H9 (cell line): ENCODE measurements at places on chromosomes 5 and 9.

DNA sequence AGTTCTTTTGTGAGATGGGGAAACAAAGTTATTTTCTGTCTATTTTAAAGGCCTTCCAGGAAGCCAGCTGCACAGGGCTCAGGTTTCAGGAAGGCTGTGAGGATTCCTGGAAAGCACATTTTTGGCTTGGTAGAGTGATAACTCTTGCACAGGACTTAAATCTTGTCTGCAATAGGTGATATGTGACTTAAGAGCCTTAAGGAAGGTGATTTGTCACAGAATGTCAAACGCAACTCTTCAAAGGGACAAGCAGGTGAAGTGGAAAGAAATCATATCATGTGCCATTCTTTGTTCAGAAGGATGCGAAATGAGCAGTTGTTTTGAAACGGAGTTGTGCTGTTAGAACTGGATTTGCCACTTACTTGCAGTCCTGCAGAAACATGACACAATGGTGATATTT, 459.3 kb downstream of the MAT2B start:
- no peak for DNase-seq

GRCh38 chr5:157165668-157166067, 396 bp downstream of the GARIN3 start:
- DNase-seq, result no peak

- DNase-seq, result no peak
These were observed 42.2 kb upstream of the RNF130 start for GRCh38 chr5:180113660-180114303.

DNA sequence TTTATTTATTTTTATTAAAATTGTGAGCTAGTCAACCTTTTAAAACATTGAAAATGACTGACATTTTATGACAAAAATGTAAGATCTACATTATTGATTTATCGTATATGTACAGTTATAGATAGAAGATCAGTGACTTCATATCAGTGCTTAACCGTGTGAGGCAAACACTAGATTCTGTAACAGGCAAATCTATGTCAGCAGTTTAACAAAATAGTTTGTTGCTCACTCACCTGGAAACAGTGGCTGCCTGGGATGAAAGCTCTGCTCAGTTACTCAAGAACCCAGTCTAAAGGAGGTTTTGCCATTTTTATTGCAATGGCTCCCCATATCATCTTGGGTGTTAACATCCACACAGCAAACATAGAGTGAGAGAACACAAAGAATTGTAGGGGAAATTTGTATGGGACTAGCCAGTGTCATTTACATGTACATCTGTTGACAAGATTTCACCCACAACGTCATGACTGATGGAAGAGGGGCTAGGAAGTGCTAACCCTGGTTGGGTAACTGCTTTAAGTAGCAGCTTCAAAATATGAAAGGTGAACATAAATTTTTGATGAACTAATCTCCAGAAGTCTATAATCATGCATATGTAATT, 49.0 kb downstream of the SGCD start:
- DNase-seq, result no peak

- DNase-seq, result peak; percentile 59
These were observed at the start of gene TBC1D9B for GRCh38 chr5:179907556-179908324. Gene TBC1D9B, minus strand, starts transcription at chr5:179907897. Its CDS starts 76 bp downstream, at chr5:179907821.

- no peak for DNase-seq
These were observed 41.9 kb downstream of the TJP2 start for GRCh38 chr9:69215774-69216485.

DNA sequence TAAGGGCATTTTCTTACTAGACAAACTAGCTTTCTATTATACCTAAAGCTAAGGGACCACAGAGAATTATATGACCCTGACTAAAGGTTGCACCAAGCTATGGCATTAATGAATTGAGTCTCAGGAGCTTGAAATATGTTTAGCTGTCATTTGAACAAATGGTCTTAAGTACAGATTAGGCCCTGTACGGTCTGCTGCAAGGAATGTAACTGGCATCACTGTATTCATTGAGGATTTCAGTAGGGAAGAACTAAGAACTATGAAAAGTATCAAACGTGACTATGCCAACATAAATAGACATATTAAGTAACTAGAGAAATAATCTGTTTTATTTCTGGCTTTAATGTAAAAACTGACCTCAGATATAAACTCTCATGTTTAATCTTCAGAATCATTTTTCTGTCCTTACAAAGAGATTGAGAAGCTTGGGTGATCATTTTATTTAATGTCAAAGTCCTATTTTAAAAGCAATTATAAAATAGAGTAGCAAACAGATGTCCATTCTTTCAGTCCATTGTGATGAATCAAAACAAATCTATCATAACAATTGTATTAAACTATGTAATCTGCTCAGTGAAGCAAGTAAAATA, 845.9 kb downstream of the MAT2B start:
- no peak for DNase-seq

DNA sequence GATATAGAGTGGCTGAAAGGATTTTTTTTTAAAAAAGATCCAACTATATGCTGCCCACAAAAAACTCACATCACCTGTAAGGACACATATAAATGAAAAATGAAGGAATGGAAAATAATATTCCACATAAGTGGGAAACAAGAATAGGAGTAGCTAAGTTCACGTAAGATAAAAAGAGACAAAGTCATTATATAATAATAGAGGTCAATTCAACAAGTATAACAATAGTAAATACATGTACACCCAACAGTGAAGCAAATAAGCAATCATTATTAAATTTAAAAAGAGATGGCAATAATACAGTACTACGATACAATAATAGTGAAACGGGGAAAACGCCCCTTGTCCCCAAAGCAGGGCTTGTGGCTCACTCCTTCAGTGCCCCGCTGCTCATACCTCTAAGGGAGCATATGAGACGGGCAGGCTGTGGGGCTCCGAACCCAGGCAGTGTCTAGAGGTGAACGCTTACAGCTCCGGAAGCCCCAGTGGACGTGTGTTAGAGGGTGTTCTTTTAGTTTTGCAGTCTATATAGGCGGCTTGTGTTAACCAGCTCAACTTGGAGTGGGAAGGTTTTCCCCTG, 12.5 kb upstream of the BTNL9 start:
- no peak for DNase-seq

GRCh38 chr9:3698076-3698475, 172.3 kb upstream of the RFX3 start:
- no peak for DNase-seq

DNA sequence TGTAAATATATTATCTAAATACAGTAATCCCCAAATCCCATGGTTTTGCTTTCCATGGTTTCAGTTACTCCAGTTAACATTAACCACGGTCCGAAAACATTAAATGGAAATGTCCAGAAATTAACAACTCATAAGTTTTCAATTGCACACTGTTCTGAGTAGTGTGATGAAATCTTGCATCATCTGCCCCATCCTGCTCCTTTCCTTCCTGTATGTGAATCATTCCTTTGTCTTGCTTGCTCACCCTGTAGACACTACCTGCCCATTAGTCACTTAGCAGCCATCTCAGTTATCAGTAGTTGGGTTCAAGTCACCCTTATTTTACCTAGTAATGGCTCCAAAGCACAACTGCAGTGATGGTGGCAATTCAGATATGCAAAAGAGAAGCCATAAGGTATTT, 1568.5 kb upstream of the WWC1 start:
- no peak for DNase-seq

- DNase-seq, result no peak
These were observed 109.3 kb upstream of the ICE1 start for GRCh38 chr5:5313101-5313635.

DNA sequence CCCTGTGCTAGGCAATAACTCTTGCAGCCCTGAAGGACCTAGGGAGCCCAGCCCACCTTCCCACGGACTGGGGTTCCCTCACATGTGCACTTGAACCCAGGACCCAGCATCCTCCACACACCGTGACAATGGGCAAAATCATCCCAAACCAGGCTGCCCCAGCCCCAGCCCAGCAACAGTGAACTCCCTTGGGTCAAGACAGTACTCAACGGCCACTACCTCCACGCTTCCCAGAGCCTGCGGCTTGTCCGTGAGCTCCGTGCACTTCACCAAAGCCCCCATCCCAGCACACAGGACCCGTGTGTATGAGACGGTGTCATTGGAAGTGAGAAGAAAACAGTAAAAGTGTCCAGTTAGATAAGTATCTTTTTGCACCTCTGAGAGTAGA, 55.8 kb downstream of the IPPK start:
- DNase-seq, result no peak

DNA sequence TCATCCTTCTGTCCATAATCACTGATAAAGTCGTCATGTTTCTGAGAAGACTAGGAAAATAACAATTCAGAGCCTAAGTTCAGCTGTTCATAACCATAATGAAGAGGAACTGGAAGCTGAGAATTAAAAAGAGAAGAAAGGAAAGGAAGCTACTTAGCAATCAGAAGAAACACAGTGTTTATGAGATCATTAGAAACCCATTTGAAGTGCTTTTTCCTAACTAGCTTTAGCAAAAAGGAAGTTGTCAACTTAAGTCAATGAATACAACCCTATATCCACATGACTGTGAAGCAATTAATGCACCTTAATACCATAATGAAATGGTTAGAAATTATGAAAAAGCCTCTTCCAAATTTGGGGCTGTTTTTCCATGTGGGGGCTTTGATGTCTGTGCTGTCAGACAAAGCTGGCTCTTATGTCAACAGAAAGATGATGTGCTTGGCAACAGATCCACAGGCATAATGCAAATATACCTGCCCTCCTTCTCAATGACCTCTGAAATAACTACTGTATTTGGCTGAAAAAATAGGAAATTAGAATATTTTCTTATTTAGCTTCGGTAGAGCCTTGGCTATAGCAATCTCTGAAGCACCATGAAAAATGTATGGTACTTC, 463.5 kb downstream of the RASEF start:
- DNase-seq, result no peak

- peak; percentile 78 for DNase-seq
These were observed 50.3 kb downstream of the MAN2A1 start for GRCh38 chr5:109739741-109740728.

DNA sequence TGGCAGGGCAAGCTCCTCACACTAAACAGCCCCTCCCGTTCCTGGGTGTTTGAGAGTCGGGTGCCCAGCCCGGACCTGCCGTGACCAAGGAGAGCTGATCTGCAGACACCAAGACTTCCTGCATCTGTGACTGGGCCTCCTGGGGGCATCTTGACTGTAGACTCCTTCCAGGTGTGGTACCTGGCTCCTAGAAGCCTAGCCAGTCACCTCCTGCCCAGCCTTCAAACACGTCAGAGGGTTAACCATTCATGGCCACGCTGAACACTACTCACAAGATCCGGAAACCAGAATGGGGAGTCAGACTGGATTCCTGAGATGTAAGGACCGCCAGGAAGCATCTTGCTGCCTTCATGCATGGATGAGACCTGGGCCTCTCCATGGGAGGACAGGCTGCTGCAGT, 3.7 kb upstream of the LCN2 start:
- DNase-seq, result no peak

DNA sequence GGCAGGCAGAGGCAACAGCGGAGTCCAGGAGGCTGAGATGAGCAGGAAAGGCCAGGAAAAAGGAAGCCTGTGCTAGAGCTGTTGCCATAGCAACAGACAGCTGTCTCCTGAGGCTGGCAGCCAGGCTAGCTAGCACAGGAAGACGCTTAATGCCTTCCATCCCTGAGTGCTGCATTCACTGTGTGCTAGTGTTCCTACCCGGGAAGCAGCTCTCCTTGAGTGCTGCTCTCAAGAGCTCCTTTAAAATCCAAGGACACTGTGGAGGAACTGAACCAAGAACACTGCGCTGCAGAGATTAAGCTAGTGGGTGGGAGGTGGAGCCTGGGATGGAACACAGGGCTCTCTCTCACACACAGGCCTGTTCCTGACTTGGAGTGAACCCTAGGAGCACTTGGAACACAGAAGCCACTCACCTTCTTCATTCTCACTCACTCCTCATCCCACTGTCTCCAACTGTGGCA, 53.5 kb upstream of the IL7R start:
- peak; percentile 80 for DNase-seq

DNA sequence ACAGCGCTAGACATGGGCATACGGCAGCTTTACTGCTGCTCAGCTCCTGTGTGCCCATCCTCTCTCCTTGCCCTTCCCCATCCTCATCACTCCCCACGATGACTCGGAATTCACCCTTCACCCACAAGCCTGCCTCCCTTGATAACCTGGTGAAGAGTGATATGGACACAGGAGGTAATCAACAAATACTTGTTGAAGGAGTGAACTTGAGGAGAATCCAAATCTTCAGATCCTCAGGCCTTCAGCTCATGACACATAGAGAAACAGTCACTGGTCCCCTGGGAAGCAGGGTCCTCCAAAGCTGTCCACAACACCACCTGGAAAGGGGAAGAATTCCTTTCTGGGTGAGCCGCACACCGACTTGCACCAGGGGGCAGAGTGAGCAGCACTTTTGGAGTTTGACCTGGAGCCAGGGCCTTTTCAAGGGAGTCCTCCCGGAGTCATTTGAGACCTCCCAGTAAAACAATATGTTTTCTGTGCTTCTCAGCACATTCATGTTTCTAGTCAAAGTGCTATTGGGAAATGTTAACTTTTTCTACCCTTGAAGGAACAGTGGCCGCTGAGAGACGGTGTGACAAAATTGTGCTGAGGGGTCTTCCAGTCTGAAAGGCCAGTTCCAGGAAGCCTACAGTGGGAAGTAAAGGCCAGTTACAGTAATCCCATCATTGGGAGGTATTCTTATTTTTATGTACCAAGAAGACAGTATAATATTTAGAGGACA, 332.3 kb downstream of the CWC27 start:
- peak; percentile 87 for DNase-seq

DNA sequence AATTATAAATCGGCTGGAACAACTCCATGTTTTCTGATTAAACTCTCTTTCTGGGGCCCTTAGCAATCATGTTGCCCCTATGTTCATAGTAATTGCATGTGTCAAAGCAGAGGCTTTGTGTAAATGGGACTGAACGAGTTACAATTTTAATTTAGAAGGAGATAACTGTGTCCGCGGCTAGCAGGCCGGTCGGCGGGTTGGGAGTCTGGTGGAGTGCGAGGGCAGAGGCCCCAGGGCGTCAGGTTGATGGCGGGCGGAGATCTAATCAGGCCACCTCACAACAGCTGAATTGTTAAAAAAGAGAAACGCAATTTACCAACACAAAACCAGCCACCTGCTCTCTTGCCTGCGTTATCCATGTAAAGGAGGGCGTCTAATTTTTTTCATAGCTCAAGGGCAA, 134.9 kb upstream of the LPCAT1 start:
- DNase-seq, result no peak
